ENCODE measurements at places on chromosomes 4 and X.

- no peak for DNase-seq
Measured at GRCh38 chr4:105145156-105145902, 1.3 kb upstream of the TET2 start.

DNA sequence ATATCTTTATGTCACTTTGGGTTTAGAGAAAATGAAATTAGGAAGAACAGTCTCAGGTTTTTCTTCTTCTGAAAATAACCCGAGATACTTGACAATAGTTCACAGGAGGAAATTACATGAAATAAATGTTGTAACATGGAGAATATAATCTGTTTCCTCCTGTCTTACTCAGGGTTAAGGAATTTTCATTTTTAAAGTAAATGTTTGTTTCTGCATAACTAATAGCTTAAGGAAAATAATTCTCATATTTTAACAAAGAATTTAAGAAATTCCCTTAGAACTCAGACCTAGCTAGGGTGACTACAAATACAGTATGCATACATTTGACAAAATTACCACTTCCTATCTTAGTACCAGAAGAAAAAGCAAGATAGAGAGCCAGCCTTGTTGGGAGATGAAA is 17.2 kb upstream of the SPRY1 start:
- DNase-seq = no peak

DNA sequence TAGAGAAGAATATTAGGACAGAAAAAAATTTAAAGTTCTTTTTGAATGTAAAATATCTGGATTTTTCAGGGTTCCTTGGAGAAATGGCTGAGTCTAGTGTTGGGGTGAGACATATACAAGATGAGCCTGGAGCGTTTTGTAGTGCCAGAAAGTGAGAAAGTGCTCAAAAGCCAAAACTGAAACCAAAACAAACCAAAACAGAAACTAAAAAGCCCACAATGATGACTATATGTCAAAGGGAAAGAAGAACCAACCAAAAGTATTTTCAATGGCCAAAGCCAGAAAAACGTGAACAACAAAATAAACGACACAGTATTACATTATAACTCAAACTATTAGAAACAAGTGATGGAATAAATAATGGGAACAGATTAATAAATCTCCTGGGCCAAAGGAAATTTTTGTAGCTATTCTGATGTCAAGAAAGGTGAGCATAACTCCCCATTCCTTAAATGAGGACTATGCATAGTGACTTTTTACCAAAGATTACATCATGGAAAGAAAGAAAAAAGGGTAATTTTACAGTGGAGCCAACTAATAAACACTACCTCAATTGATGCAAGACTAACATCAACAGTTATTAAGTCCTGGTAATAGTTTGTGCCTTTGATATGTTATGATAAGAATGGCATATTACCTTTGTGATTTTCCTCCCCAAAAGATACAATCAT is 1137.6 kb downstream of the C4orf33 start:
- no peak for DNase-seq

DNA sequence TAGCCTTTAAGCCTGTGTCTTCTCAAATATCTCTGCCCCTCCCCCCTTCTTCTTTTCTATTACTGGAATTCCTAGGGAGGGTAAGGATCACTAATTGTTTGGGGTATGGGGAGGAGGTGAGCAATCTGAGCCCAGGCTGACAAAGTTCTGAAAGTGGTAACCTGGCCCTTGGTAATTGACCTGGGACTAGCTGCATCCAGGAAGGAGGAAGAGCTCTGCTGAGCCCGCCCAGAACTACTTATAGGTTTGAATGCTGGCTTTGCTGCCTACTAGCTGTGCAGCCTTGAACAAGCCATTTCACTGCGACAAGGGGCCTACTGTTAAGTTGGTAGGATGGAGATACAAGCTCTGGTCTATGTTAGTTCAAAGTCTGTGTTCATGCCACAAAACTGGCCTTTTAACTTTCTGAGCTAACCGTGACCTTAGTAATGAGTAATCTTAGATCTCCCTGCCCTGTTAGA is 37.8 kb downstream of the DGKK start:
- no peak for DNase-seq

DNA sequence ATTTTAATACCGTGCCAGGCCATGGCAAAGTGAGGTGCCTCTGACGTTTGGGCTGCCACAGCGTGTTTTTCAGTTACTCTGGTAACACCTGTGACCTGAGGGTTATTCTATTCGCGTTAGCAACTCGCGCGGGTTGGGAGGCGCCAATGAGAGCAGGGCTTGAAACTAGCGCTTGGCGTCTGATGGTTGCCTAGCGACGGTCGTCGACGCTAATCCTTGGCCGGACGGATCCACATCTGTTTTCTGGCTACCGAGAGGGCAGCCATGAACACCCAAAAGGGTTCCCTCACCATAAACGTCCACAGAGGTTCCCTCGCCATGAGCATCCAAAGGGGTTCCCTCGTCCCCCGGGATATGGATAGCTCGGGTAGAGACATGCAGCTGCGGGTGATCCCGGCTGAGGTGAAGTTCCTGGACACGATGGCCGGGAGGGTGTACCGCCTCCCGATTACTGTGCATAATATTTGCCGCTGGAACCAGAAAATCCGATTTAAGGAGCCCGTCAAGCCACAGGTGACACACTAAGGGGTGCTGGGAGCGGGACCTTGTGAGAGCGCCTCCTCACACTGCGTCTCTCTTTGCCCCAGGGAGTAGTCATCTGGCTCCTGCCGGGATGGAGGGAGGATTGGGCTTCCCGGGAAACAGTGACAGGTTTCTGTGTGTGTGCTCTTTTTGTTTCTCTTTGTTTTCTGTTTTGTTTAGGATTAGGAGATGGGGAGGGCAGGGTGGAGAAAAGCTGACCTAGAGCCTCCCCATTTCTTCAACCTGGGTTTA is at the start of gene CFAP47:
Gene CFAP47, plus strand, starts transcription at position 199 of the 774 bp plus-strand sequence. Its CDS starts 66 bp downstream, at position 265.
- DNase-seq = no peak

GRCh38 chr4:175823015-175823742 is 11.1 kb upstream of the GPM6A start:
- DNase-seq = no peak

- DNase-seq = no peak
Measured at GRCh38 chr4:73821325-73821724, 15.2 kb upstream of the CXCL6 start.

DNA sequence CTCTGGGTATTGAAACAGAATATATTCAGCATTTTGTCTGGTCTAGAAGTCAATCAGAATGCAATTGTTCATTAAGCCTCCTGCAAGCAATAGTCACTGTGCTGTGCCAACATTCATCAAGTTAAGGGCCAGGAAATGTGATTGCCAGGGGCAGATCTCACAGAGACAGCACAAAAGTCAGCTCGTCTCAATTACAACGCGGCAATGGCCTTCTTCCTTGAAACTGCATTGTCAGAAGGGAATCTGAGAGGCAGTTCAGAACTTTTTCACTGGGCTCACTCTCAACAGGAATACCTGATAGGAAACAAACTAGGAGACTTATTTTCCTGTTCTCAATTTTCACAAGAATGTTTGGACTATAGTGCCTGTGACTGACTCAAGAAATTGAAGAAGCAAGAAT is 131.1 kb upstream of the NR3C2 start:
- DNase-seq = no peak
